ENCODE measurements at places on chromosomes 2 and 18.

GRCh38 chr18:65659312-65659711 lies 91.5 kb upstream of the CDH7 start:
- no peak for DNase-seq

DNA sequence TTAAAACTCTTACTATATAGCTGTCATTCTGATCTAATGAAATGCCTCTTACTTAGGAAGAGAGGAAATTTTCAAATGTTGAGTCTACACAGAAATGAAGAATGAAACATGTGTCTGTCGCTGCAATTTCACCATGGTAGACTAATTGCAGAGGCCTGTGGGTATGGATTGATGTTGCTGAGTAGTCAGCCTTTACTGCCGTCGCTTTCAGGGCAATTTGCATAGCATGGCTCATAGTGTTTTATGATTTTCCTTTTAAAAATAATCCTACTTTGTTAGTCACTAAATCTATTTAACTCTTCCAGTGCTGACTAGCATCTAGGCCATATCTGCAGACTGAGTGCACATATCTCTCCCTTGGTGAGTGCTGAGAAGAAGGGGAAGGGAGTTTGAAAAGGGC lies 819.2 kb downstream of the SATB2 start:
- no peak for DNase-seq

GRCh38 chr2:43363120-43363519 lies 136.7 kb upstream of the ZFP36L2 start:
- DNase-seq = no peak

GRCh38 chr2:232634206-232635150 lies 1.1 kb downstream of the EFHD1 start:
- no peak for DNase-seq

- DNase-seq = no peak
Measured at GRCh38 chr2:72208225-72208624, 60.6 kb upstream of the CYP26B1 start.

DNA sequence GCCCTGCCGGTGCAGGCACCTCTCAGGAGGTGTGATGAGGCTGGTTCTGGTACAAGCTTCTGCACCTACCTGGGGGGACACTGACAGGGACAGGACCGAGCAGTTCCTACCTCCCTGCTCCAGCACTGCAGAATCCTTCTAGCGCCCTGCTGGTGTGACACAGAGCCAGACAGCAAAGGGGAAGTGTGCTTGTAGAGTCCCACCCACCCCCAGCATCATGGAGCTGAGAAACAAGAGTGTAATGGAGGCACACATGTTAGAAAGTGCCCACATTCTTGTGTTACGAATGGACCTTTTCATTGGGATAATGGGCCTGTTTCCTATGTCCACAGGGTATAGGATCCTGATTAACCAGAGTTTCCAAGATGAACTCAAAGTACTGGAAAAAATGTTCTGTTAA lies 38.3 kb downstream of the OXER1 start:
- no peak for DNase-seq

DNA sequence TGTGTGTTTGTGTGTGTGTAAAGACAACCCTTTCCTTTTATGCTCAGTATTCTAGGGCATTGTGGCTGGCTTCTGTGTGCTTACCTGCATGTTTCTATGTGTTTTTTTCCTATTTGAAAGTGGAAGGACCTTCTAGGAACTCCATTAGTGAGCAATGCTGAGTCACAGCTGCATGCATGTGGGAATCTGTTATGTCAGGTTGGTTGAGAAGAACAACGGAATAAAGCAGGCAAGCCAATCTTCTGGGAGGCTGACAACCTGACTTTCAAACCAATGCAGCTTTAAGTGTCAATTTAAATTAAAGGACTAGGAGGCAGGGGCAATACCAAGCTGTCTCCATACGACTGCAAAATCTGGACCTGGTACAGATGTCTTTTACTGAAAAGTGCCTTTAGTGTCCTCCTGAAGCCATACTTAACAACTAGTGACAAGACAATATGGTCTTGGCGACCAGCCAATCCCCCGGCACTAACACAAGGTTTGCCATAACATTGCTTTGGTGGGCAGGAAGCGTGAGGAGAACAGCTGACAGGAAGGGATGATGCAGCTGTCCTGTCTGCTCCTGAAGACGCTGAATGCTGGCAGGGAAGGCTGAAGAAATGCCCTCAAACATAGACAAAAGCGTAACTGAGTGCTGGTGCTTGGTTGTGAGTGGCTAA lies 514.7 kb upstream of the CDH7 start:
- peak; percentile 25 for DNase-seq
